ENCODE measurements at places on chromosomes 1 and 21. TPM values are rescaled to one million over a fixed set of nuclear protein-coding genes. Genes with fewer than 3 reads are reported as not detected.

PLD5 gene
- total RNA-seq: 0.13 TPM

KRTAP19-7 gene
- total RNA-seq: not detected

CYP4Z1 gene
- 3.5 TPM for total RNA-seq

DNA sequence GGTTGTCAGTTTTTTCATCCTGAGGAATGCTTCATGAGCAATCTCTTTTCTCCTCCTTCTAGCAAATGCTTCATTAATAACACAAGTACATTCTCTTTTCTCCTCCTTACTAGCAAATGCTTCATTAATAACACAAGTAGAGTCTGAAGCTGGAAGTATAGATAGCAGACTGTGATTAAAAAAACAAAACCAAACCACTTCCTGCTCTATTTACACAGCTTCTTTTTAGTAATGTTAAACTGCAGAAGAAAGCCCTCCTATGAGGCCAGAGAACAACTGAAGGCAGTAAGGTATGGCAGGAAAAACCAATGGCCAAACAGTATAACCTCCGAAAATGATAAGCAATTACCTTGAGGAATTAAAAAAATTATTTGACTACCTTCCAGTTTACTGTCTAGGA lies 90.1 kb downstream of the ZSWIM5 start:
- DNase-seq: no peak

DNA sequence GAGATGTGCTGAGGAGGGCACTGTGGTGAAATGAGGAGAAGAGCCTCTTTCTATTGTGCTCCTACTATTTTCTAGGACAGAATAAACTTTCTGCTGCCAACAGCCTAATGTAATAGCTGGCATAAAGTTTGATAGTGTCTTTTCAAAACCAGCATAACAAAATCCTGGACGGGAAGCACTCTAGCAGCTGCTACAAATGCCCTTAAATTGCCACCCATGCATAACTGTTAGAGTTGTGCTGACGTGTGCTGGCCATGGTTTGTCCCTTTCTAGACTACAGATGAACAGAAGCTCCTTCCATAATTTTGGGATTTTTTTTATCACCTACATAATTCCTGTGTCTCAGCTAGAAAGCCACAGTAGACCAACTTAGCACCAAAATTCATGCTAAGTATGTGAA lies 88.5 kb upstream of the DEPDC1 start:
- no peak for DNase-seq

GRCh38 chr21:31870472-31871193 lies 2.2 kb upstream of the HUNK start:
- DNase-seq: no peak

OR2L13 gene
- total RNA-seq: not detected

KCNA3 gene
- 3.6 TPM for total RNA-seq

Measured in ureter (tissue), 1 donor.